Uterus (tissue), 4 donors: ENCODE measurements at places on chromosomes 3 and 15.

DNA sequence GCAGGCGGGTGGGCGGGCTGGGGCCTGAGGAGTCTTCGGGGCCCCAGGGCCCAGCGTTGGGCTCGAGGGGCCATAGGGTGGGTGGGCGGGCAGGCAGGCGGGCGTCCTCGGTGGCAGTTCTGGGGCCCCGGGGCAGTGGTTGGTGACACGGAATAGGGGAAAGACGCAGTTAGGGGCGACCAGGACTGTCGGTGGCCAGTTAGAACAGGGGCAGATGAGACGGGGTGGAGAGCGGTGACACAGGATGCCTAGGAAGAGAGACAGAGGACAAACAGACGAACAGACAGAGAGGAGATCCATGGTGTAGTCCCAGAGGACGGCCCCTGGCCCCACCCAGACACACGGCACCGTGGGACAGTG is 36.5 kb downstream of the GRIP2 start:
- no peak for DNase-seq

GRCh38 chr15:68576235-68576892 is 2.4 kb upstream of the CORO2B start:
- DNase-seq = no peak

- DNase-seq = no peak
These were observed 8.6 kb downstream of the SEMA6D start for GRCh38 chr15:47725906-47726305.

DNA sequence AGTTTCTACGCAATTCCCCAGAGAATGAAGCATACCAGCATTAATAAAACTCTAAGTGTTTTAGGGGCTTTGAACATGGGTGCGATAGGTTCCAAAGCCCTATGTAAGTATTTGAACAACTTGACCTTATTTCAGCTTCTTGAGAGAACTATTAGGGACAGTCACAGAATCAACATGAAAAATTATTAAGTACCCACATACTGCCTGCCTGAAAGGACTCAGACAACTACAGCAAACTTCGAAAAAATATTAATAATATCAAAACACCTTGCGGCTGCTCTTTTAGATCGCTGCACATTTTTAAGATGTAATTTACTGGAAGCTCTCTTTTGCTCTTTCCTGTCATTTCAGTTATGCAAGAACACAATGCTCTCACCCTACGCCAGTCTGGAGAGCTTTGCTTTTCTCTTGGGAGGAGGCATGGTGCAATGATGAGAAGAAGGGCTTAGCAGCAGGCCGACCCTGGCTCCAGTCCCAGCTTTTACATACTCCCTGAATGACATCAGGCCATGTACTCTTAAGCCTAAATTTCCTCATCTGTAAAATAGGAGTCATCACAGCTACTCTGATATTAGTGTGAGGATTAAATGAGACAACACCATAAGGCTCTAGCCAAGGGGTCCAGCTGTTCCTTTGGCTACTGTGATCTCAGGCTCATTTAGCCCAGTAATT is 640.7 kb downstream of the FHIT start:
- peak; percentile 16 for DNase-seq

DNA sequence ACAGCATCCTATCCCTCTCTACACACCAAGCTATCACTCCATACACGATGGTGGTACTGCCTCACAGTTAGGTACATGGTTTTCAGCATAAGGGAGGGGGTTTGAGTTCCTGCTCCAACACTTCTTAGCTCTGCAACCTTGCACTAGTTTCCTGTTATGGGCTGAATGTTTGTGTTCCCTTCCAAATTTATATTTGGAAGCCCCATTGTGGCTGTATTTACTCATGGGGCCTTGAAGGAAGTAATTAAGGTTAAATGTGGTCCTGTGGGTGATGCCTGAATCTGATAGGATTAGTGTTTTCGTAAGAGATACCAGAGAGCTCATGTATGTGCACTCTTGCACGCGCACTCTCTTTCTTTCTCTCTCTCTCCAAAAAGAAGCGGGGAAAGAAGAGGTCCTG is 259.4 kb downstream of the RORA start:
- no peak for DNase-seq

- no peak for DNase-seq
These were observed 397.5 kb upstream of the ATP10A start for GRCh38 chr15:26260517-26261133.

- no peak for DNase-seq
These were observed 578.6 kb downstream of the RSL24D1 start for GRCh38 chr15:54618120-54618519.

DNA sequence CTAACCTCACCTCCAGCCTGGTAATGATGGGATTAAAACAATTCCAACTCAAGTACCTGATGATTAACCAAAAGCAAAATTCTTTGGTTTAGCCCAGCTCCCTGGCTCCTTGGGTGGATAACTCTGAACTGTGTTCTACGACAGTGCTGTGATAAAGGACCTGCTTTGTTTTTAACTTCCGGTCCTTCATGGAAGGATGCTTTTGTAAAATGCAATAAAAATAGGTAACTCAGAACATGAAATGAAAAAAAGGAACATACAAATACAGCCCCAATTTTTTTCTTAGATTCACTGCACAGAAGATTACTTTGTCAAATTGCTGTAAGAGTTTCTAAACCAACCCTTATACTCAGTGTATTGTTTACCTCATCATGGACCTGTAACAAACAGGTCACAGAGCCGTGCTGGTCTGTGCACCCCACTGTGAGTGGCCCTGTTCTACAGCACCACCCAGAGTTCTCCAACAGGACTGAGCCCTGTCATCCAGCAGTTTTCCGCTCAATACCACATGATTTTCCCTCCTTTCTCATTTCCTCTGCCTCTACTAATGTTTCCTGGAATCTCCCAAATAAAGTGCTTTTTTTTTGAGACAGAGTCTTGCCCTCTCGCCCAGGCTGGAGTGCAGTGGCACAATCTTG is 4.9 kb upstream of the PCYT1A start:
- no peak for DNase-seq

DNA sequence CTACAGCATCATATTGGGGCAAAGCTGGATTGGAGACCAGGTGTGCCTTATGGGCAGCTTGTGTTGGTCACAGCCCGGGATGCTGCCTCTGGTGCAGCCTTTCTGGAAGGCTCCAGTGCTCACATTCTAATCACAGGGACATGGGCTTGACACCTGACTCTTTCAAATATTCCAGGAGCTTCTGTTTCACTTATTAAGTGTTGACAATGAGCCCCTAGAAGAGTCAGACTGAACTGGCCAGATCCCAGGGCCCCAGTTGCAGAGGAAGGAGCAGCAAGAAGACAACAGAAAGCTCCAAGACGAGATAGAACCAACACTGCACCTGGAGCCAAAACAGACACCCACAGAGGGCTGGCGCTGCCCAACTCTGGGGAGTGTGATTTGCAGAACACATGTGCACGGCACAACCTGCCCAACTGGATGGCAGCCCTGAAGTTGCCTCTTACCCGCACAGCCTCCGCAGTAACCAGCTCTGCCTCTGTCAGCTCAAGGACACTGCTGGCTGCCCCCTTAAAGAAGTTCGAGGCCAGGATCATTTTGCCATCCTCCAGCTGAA is 30.3 kb downstream of the ALDH1L1 start:
- DNase-seq = peak; percentile 3

DNA sequence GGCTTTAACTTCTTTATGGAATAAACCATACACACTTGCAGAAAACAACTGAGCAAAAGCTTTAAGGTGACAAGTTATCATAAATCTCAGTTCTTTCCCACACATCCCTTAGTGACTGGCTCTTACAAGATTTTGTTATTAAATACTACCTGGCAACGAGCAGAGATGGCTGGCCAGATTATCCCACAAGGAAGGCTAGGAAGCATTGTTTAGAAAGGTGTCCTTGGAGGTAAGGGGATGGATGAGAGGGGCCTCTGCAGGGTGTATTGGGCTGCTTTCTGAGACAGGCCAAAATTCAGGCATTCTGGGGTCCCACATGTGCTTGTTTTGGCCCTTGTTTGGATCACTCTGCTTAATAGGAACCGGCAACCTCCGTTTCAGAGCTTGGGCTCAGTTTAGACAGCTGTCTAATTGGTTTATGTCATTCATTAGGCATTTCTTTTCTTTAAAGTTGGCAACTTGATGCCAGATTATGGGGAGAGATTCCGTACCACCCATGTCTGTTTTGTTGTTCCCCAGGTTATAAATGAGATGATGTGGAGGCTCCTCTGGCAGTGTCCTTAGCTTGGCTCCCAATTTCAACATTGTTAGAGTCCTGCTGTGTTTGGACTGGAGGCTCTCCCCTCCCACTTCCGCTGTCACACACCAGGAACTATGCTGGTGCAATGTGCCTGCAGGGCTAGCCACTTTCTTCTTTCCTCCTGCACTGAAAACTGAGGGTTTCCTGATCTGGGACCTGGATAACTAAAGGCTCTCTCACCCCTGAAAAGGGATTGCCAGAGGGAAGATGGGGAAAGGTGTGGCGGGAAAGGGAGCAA is 121.1 kb downstream of the TPRG1 start:
- DNase-seq = no peak

DNA sequence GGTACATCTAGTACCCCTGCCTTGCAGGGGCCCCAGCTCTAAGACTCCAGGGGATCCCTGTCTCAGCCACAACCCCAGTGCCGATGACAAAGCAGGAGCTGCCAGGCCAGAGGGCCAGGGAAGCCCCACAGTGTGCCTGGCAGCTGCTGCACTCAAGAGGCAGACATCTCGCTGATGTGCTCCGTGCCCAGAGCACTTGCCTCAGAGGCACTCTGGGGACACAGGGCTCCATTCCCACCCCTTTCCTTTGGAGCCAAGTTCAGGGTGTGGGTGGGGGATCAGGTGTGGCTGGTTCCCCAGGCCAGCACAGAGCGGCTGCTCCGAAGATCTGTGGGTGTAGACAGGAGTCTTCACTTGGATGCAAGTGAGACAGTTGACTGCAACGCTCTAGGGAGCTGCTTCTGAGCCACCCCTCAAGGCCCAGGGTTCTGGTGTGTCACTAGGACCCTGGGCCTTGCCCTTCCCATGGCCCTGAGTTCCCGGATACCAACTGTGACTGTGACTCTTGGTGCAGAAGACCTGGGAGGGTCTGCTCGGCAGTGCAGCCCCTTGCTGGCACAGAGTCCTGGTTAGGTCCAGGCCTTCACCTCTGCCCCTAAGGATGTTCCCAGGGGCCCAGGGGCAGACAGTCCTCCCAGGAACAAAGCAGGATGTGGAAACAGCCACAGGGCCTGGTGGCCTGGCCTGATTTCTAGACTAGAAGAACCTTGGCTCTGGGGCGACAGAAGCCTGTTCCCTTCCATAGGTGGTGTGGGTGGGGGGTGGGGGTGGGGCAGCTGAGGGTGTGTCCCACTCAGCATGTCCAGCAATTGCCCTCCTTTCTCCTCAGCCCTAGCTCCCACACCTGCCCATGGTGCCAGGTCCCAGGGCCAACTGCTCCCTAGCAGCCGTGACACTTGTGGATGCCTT is 2.5 kb downstream of the NT5DC2 start:
- no peak for DNase-seq

DNA sequence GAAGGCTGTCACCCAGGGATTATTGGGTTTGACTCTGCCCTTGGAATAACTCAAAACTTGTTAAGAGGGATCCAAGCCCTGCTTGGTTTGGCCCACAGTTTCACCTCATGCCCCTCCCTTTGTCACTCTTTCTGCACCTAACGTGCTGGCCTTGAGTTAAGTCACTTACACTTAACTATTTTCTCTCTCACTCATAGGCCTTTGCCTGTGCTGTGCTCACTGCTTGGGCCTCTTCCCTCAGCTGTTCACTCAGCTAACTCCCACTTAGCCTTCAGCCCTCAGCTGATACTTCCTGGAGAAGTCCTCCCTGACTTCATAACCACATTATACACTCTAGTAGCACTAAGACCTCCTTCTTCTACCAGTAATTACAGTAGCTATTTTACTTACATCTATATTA is 133.3 kb downstream of the CMSS1 start:
- no peak for DNase-seq

GRCh38 chr15:33623010-33623409 is 312.2 kb downstream of the RYR3 start:
- no peak for DNase-seq

GRCh38 chr15:35535365-35535916 is 10.5 kb downstream of the DPH6 start:
- DNase-seq = no peak

GRCh38 chr15:42723068-42723467 is 13.9 kb downstream of the CDAN1 start:
- no peak for DNase-seq

DNA sequence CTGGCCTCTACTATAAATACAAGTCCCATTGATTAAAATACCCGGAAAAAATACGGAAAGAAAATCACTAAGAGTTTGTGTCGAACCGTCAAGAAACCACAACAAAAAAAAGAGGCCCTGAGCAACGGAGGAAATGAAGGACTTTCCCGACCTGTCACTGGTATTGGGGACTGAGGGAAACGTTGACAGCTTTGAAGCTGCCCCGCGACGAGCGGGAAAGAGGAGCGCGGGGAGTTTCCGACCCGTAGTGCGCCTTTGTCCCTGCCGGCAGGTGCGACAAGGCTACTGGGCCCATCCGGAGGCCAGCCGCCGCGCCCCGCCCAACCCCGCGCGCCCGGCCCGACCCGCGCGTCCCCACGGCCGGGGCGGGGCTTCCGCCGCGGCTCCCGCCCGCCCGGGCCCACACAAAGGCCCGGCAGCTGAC is 416 bp downstream of the PBRM1 start:
- peak; percentile 58 for DNase-seq

- DNase-seq = no peak
These were observed 365.1 kb downstream of the MECOM start for GRCh38 chr3:169298247-169298992.

GRCh38 chr15:74240002-74240568 is 4.0 kb downstream of the CCDC33 start:
- peak; percentile 48 for DNase-seq

- DNase-seq = no peak
These were observed 9.2 kb upstream of the EHD4 start for GRCh38 chr15:41981371-41982132.

GRCh38 chr15:49436751-49437150 is 13.7 kb downstream of the FGF7 start:
- DNase-seq = no peak

DNA sequence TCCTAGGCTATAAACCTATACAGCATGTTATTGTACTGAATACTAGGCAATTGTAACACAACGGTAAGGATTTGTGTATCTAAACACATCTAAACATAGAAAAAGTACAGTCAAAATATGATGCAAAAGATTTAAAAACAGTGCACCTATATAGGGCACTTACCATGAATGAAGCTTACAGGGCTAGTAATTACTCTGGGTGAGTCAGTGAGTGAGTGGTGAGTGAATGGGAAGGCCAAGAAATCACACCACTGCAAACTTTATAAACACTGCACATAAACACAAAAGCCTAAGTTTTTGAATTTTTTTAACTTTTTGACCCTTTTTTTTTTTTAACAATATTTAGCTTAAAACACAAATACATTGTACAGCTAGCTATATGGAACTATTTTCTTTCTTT is 204.7 kb upstream of the CTNNB1 start:
- DNase-seq = no peak
